ENCODE measurements at places on chromosomes 12 and 14.

DNA sequence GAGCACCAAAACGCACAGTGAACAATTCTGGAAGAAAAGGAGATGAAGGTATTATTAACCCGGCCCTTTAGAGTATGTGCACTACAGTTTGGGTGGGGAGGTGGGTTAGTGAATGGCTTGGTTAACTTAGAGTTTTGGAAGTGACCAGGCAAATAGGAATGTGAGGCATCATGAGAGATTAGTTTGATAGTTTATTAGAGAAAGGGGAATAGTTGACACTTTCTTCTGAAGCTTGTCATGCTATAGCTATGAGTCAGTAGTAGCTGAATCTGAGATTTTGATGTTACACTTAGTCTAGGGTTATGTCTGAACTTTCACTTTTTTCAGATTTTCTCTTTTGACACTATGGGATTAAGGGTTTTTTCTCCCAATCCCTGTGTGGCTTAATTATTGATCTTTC lies 567.2 kb downstream of the SNAPC1 start:
- ATAC-seq, result no peak

DNA sequence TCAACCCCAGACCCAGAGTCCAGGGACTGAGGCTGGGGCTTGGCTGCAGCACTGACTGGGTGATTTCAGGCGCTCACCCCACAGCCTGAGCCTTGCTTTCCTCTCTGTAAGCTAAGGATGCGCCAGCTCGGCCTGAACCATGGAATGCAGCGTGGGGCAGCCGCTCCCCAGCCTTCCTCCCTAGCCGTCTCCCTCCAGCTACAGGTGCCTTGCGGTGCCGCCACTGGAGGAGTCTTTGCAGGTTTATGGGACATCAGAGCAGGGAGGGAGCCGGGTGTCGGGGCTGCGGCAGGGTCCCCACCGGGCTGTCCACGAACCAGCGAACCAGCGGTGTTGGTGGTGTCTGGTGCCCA lies 19.4 kb downstream of the PPP2R5C start:
- ATAC-seq, result peak; percentile 47

- peak; percentile 64 for ATAC-seq
Observed at GRCh38 chr14:81464253-81465002, 64.3 kb upstream of the STON2 start.

DNA sequence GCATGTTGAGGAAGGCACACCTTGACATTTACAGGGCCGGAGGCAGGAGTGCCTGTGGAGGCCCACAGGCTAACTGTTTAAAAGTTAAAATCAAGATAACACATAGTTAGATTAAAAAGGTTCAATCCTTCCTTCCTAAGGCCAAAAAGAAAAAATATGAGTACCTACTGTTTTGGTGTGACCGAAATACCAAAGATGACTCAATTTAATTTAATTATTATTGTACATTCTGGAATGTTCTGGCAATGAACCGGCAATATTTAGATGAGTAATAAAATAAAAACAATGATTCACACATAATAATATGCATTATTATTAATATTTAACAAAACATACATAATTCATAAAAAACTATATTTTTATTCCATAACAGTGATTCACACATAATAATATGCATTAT lies 136.8 kb upstream of the NTF3 start:
- no peak for ATAC-seq

GRCh38 chr14:97798176-97798575 lies 1001.0 kb downstream of the VRK1 start:
- ATAC-seq, result no peak

DNA sequence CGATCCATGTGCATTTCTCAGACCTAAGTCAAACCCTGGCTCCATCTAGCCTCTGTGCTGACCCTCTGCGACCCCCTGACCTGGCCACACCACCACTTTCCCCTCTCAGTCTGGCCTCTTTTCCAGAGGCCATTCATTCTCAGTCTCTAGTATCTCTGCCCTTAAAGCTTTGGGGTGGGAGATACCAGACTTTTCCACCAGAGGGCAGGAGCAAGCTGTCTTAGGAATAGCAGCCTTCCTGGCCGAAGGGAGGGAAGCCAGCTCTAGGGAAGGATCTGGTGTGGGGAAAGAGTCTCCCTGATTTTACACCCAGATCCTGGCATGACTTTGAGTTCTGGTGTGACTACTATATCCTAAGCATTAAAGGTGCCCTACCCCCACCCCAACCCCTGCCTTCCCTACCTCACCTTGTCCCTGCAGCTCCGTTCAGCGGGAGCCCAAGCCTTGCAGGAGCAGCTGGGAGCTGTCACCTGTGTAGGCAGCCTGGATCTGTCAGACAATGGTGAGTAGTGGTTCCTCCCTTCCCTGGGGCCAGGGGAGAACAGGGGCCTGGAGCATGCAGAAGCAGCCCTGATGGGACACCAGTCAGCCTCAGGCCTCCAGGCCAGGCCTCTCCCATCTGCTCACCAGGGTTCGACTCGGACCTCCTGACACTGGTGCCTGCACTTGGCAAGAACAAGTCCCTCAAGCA lies 6.6 kb downstream of the CARMIL3 start:
- ATAC-seq, result no peak

- no peak for ATAC-seq
Observed at GRCh38 chr12:121467638-121468498, 68.0 kb downstream of the RNF34 start.

DNA sequence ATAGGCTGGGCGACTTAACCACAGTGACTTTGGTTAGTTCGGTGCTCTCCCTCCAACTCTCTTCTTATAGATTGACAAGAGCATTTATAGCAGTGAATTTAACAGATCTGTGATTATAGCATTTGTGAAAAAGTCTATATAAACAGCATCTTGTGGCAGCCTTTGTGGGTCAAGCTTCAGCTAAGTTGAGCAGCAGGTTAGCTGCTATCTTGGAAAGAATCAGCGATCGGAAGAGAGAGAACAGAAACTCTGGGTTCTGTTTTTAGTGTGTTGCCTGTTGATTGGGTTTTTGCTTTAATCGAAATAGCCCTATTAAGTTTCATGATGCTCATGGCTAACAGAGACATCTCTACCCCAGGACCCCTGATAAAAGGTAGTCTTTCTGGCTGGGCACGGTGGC lies 20.2 kb downstream of the EVL start:
- no peak for ATAC-seq

DNA sequence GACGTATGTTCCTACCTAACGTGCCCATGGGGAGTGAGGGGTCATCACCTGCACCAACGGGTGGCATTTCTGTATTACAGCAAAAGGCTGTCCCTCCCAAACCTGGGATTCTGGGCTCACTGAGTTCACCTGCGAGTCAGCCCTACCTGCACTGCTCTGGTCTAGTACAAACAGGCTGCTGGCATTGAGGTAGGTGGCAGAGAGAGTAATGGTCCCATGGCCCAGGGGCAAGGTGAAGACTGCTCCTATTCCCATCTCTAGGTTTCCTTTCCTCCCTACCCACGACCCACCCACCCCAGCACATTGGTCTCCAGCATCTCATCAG lies 421 bp downstream of the SUOX start:
- peak; percentile 46 for ATAC-seq

DNA sequence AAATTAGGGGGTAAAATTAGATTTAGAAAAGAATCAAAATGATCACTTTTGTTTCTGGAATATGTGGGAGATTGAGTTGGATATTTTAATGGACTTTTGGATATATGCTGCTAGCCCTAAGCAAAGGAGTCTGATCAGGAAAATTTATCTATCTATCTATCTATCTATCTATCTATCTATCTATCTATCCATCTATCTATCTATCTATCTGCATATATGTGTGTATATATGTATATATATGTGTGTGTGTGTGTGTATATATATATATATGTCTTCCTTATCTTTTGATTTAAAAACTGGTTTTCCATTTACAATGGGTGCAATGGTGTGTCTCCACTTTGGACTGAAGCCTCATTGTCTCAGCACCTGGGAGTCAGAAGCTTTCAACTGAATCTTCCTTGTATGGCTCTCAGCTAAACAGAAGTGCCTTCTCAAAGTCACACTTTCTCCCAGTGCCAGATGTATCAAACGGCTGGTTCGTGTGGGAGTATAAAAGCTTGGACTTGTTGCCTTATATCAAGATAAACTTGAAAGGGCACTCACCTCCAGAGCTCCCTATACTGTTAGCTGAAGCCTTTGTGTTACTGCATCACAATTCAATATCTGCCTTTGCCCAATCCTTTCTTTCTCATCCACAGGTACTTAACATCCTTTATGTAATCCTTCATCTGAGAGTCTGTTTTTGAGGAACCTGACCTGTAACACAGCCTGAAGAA lies 31.6 kb upstream of the CD69 start:
- no peak for ATAC-seq

- no peak for ATAC-seq
Observed at GRCh38 chr12:109065154-109065852, 12.9 kb downstream of the USP30 start.

DNA sequence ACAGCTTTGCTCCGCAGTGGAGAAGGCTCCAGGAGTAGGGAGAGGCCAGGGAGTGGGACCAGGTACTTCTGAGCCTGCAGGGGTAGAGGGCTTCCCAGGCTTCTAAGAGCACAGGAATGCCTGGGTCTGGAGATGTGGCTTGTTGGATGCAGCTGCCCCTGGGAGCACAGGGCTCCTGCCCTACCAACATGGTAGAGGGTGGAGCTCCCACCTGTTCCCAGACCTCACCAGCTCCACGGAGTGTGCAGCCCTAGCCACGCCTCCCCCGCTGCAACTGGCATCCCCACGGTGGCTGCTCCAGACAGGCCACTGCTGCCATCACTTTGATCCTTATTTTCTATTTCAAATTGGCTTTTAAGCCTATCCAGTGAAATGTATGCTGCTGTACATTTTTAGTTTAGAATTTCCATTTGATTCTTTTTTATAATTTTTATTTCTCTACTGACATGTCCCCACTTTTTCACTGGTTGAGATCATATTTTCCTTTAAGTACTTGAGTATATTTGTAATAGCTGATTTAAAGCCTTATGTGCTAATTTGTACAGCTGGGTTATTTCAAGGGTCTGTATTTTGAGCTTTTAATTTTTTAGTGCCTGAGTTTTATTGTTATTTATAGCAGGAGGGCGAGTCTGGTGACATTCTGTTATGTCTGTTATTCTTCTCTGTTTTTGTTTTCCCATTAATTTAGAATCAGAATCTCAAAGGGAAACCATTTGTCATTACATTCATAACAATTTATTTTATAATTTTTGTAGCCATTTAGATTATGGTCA lies 78.0 kb downstream of the DERA start:
- no peak for ATAC-seq
